Activated T-helper 1 cell treated with anti-CD3 and anti-CD28 coated beads, Interleukin-2, amount 50 U/mL, for 16 hours (primary cell): ENCODE measurements at places on chromosomes 3 and 15.

DNA sequence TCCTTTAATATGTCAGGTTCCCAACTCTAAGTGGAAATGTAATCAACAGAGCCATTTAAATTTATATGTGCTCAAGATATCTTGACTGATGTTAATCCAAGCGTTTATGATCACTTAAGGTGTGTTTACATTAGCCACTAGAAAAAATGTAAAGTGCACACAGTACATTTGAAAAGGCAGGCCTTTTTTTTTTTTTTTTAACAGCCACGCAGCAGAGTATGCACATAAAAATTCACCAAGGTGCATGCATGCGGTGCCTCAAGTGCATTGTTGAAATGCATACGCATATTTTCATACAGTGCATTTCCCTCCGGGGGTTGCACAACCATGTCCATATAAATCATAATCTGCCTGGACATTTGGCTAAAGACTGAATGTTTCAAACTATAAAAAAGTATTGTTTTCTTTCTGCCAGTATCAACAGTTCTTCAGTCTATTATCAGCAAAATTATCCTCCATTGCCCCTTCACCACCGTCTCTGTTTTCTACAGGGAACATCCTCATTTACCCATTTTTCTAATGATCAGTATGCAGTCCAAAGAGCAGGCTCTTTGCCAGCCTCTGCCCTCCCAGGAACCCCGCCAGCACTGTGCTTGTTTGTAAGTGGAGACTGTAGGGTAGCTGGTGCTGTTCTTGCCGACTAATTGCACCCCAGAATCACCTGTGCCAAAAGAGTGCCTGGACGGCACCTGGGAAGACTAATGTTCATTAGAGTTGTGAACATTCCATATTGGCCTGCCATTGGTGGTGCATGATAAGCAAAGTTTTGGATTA is 611.2 kb upstream of the CFAP20DC start:
- no peak for DNase-seq

- DNase-seq = no peak
Observed at GRCh38 chr15:100787567-100788417, 91.8 kb upstream of the ALDH1A3 start.

GRCh38 chr3:109702976-109703375 is 365.6 kb upstream of the DPPA4 start:
- no peak for DNase-seq

GRCh38 chr3:12195231-12195630 is 36.5 kb upstream of the TIMP4 start:
- DNase-seq = no peak

GRCh38 chr3:126941721-126942270 is 41.1 kb upstream of the PLXNA1 start:
- DNase-seq = no peak
